Keratinocyte (primary cell): ENCODE measurements at places on chromosomes 6 and 20. TPM values are rescaled to one million over a fixed set of nuclear protein-coding genes. Genes with fewer than 3 reads are reported as not detected.

TNFRSF21 gene
- 41.2 to 94.8 TPM (median 50.2 TPM) in 3 replicates for polyA plus RNA-seq

C20orf144 gene
- 0.02 to 0.03 TPM in 2 of 3 replicates, not detected in the other for polyA plus RNA-seq

B3GAT2 gene
- 0.01 TPM in 1 of 3 replicates, not detected in the others for polyA plus RNA-seq

EFCAB8 gene
- 0.02 to 0.18 TPM (median 0.03 TPM) in 3 replicates for polyA plus RNA-seq

MUC21 gene
- not detected in 3 replicates for polyA plus RNA-seq

PTCHD4 gene
- 0.39 to 0.93 TPM (median 0.41 TPM) in 3 replicates for polyA plus RNA-seq

RBM24 gene
- polyA plus RNA-seq, result 1.3 to 1.9 TPM (median 1.3 TPM) in 3 replicates

FRMD1 gene
- not detected in 3 replicates for polyA plus RNA-seq

HFE gene
- polyA plus RNA-seq, result 13.8 to 18.6 TPM (median 18.4 TPM) in 3 replicates

ARID1B gene
- polyA plus RNA-seq, result 12.6 to 16.6 TPM (median 14.9 TPM) in 3 replicates

FAXC gene
- 4.0 to 8.3 TPM (median 8.0 TPM) in 3 replicates for polyA plus RNA-seq

PTK6 gene
- polyA plus RNA-seq, result 28.5 to 38.9 TPM (median 37.0 TPM) in 3 replicates

MAS1 gene
- not detected in 3 replicates for polyA plus RNA-seq

SPTLC3 gene
- 6.5 to 11.4 TPM (median 10.0 TPM) in 3 replicates for polyA plus RNA-seq

FNDC1 gene
- polyA plus RNA-seq, result 0.06 TPM in 1 of 3 replicates, not detected in the others

XPO5 gene
- polyA plus RNA-seq, result 40.5 to 49.9 TPM (median 46.3 TPM) in 3 replicates

KCNB1 gene
- 0.03 TPM in 1 of 3 replicates, not detected in the others for polyA plus RNA-seq
